Activated T-cell treated with anti-CD3 and anti-CD28 coated beads, Interleukin-2, amount 50 U/mL, for 72 hours (primary cell): ENCODE measurements at places on chromosomes 4 and X. TPM values are rescaled to one million over a fixed set of nuclear protein-coding genes. Genes with fewer than 3 reads are reported as not detected.
A peak's percentile ranks its signal among the peaks of the same experiment; 100 is the strongest.

- no peak for DNase-seq
Observed at GRCh38 chr4:1910643-1911042, 39.5 kb downstream of the NSD2 start.

DNA sequence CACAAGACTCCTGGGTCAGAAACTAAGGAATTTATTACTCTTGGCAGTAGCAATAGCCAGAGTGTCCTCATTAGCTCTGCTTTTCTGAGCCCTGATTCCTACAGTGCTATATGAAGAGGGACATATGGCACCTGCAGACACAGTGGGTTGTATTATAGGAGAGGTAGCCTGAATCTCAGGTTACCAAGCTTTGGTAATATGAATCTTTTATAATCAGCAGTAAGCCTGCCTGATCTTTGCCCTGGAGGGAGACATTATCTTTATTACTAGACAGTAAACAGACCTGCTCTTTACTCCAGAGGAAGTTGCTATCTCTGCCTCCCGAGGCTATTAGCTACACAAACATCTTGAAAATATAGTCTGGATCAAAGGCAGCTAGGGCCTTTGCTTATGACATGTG, 62.5 kb upstream of the HOPX start:
- DNase-seq = no peak

GRCh38 chr4:13483768-13484121, 395 bp downstream of the RAB28 start:
- no peak for DNase-seq

DNA sequence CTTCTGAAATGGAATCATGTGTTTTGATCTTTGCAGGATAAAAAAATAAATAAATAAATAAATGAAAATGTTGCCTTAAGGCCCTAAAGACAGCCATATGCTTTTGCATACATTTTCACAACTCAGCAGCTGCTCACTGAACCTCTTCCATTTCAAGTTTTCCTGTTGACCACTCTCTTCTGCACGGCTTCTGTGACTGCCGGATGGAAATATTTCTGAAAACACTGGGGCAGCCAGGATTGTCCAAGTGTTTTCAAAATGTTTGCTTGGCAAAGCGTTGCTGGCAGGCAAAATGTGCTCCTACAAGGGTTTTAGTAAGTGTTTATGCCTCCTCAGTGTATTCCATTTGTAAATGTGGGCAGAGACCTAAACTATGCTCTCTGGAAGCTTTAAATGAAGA, 208.1 kb upstream of the IL1RAPL1 start:
- DNase-seq = no peak

The NPY2R gene
- total RNA-seq = not detected

DNA sequence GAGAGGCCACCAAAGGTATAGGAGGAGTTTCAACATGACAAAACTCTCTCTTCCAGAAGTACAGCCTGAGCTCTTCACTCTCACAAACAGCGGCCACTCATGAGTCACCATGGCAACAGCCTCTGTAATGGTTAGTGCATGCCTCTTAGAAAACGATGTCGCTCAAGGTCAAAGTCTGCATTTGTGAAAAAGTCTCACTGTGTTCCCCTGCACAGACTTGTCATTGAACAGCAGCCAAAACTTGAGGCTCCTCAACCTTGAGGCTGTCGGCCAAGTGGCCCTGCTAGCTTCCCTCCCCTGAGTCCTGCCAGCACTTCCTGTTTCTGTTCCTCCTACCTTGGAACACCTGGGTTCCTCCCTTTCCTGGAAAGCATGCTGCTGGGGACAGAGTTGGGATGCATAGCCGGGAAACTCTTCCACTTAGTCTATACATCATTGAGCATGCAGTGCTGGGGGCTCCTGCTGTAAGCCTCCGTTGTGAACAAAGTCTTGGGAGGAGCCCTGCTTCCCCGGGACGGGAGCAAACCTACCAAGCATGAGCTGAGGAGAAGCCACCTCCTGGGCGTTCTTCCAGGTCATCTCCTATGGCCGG, 66.6 kb downstream of the ING2 start:
- peak; percentile 5 for DNase-seq

- no peak for DNase-seq
Observed at GRCh38 chrX:17547658-17548057, 172.7 kb downstream of the NHS start.

- no peak for DNase-seq
Observed at GRCh38 chr4:84336964-84337705, 162.0 kb downstream of the NKX6-1 start.

The BEX1 gene
- 0.29 TPM for total RNA-seq

- no peak for DNase-seq
Observed at GRCh38 chr4:175542786-175543185, 269.3 kb downstream of the GPM6A start.

DNA sequence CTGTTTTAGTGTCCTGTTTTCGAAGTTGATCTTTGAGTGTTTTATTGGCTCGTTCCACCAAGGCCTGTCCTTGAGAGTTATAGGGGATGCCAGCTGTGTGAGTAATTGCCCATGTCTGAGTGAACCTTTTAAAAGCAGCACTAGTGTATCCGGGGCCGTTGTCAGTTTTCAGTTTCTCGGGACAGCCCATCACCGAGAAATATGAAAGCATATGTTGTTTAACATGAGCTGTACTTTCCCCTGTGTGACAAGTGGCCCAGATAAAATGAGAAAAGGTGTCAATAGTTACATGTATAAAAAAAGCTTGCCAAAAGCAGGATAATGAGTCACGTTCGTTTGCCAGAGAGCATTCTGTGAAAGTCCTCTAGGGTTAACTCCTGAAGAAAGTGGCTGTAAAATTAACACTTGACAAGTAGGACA, 48.6 kb upstream of the RASSF6 start:
- no peak for DNase-seq

DNA sequence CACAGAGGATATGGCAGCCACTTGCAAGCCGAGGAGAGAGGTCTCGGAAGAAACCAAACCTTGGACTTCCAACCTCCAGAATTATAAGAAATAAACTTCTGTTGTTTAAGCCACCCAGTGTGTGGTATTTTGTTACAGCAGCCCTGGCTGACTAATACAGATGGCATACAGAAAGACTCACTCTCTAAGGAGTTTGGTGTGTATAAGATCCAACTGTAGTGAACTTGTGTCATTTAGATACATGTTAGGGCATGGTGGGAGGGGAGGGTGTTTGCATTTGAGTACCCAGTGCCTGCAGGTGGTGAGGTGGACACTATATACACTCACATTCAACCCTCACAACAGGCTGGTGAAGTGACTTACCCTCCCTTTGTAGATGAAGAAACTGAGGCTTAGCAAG, 233.2 kb upstream of the KLF3 start:
- no peak for DNase-seq

GRCh38 chr4:1987296-1987695, 21.5 kb downstream of the NELFA start:
- no peak for DNase-seq

The DCHS2 gene
- not detected for total RNA-seq

- no peak for DNase-seq
Observed at GRCh38 chr4:5785806-5786680, 75.0 kb downstream of the EVC start.

The KLF8 gene
- 5.0 TPM for total RNA-seq

The LEF1 gene
- 130 TPM for total RNA-seq

DNA sequence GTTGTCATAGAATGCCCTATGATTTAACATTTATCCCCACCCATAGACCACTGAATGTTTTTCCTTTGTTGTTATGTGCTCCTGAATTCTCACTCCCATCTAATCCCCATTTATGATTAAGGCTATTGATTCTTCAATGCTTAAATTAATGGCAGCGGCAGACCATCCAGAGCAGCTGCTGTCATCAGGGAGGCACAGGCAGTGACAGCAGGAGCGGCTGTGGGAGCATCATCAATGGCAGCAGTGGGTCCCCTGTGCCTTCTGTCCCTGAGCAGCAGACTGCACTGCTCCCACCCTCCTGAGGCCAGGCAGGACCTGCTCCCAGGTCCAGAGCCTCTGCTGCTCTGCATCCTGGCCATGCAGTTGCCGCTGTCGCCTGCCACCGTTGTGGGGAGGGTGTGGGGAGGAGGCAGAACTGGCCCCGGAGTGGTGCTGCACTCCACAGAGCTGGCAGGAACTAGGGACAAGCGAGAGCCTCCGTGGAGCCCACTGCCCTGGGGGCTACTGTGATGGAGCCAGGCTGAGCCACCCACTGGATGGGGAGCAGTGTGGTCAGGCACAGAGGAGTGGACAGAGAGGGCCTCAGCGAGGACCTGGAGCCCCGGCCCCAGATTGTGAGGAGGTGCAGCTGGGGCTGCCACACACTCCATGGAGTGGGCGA, 29.0 kb downstream of the NAA11 start:
- DNase-seq = no peak

The SRPX gene
- not detected for total RNA-seq

- DNase-seq = peak; percentile 23
Observed at GRCh38 chr4:185096032-185096653, 46.9 kb upstream of the SLC25A4 start.

DNA sequence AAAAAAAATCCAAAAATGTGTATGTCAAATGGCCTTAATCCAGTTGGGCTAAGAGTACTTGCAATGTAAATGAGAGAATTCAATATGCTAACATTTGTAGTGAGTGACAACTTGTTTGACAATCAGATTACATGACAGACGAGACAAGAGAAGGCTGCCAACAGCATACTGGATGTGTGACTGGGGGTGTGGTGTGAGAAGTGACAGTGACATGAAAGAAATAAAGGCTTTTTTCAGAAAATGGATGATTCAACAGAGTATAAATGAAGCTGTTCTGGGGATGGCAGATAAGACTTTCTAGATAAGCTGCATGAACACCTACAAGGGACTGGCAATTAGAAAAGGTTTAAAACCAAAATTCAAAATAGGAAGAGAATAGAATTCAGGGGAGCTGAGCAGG, 143.4 kb downstream of the CENPC start:
- DNase-seq = no peak

GRCh38 chrX:119410027-119410819, 11.1 kb downstream of the SLC25A43 start:
- DNase-seq = no peak

GRCh38 chrX:133495464-133496391, 80.4 kb upstream of the GPC4 start:
- DNase-seq = no peak

GRCh38 chr4:10762561-10762960, 78.0 kb upstream of the CLNK start:
- DNase-seq = no peak

GRCh38 chr4:122873146-122873545, 46.5 kb downstream of the FGF2 start:
- no peak for DNase-seq

- DNase-seq = no peak
Observed at GRCh38 chrX:13547671-13548070, 21.7 kb upstream of the EGFL6 start.

GRCh38 chr4:170497112-170497511, 407.4 kb upstream of the AADAT start:
- no peak for DNase-seq

DNA sequence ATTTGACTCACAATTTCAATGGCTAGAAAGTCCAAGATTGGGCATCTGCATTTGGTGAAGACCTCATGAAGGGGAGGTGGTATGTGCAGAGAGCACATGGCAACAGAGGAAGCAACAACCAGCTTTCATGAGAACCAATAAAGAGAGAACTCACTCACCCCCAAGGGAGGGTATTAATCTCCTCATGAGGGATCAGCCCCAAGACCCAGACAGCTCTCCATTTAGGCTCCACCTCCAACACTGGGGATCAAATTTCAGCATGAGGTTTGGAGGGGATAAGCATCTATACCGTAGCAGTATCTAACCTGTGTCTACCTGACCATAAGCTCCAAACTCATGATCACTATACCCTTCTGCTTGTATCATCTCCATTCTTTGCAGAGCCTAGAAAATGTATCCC, 9.3 kb upstream of the TBC1D19 start:
- no peak for DNase-seq

DNA sequence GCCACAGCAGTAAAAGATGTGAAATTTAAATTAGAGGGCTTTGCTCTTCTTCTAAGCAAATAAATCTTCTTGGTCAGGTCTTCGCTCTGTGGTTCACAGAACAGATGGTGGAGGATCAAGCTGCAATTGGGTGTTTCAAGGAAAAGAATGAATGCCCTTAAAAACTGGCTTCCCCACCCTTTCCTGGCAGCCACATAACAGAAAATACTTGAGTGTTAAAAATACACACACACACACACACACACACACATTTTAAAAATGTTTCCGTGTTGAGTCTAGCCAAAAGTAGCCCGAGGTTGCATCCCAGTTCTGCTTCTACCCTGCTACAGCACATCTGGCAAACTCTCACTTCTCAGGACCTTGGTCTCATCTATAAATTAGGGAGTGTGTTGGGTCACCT, 56.7 kb upstream of the FGFBP2 start:
- DNase-seq = no peak

DNA sequence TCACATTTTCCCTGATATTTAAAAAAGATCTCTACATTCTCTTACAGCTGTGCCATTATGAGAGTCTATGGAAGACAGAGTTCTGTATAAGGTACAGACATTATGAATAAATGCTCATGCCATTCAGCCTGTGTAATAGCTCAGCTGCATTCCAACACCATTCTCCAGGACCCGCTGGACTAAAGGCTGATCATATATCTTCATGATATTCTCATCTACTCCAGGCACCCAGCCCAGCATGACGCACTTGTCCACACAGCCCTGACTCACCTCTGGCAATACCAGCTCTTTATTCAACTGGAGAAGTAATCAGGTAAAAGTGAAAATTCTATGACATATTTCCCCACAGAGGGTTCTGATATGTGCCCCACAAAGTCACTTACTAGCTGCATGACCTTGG, 437.5 kb upstream of the FGF16 start:
- no peak for DNase-seq

DNA sequence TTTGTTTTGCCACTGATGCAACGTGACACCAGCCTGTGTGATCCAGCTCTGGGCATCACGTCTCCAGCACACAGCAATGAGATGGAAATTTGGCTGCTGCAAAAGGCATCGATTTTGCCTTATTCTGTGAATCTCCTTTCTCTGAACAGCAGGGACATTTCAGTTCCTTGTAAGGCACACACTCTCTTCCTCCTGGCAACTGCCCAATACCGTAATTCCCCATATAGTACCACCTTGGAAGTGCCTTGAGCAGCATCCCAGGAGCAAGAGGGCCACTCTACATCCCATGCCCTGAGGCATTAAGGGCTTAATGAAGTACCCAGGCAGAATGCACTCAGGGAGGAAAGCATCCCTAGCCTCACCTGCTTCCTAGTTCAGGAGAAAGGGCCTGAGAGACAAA, 10.5 kb upstream of the MAMLD1 start:
- DNase-seq = no peak

The ING2 gene
- 21.4 TPM for total RNA-seq

DNA sequence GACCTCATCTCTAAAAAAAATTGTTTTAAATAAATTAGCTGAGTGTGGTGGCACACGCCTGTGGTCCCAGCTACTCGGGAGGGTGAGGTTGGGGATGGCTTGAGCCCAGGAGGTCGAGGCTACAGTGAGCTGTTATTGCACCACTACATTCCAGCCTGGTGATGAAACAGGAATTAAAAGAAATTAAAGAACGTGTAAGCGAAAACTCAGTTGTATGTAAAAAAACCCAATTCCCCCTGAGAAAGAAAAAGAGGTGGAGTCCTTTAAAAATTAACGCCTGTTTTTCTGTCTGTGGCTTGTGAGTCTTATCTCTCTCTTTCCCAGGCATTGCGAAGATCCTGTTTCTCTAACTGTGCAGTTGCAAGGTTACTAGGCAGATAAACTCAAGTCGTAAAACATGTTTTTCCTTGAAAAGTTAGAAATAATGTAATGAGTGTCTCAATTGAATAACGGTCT, 22.1 kb downstream of the EPGN start:
- no peak for DNase-seq

GRCh38 chr4:3677748-3678070, 88.5 kb upstream of the ADRA2C start:
- no peak for DNase-seq
